Stimulated activated CD4-positive, alpha-beta T cell treated with anti-CD3 and anti-CD28 coated beads, TNF-alpha, amount 100 ng/mL, for 24 hours (primary cell): ENCODE measurements at places on chromosomes 3 and 15.

- no peak for DNase-seq
Measured at GRCh38 chr3:144235489-144235888, 263.9 kb downstream of the DIPK2A start.

DNA sequence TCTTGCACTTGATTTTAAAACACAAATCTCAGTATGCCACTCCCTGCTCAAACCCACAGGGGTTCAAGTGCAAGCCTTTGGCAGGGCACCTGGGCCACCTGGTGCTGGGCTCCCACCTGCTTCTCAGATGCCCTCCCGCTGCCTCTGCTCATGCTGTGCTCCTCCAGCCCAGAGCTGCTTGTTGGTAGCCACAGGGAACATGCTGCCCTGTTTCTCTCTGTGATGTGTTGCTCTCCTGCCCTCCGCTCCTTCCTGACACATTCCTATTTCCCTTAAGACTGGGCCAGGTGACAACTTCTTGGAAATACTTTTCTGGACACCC is 27.1 kb upstream of the KY start:
- DNase-seq = no peak

DNA sequence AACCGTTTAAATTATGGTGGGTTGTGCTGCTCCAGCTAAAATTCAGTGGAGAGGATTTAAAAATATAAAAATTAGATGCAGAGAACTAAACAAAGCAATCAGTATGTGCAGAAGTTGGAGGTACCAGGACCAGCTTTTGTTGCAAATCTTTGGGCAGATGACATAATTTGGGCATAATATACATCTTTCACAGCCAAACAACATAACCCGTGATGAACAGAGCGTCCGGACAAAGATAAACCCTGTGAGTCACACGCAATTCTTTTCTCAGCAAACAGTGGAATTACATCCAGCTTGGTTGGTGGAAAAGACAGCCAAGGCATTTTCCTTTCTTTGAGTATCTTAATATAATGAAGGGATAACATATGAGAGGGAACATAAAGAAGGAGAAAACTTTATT is 419.4 kb upstream of the ADAMTS9 start:
- no peak for DNase-seq

DNA sequence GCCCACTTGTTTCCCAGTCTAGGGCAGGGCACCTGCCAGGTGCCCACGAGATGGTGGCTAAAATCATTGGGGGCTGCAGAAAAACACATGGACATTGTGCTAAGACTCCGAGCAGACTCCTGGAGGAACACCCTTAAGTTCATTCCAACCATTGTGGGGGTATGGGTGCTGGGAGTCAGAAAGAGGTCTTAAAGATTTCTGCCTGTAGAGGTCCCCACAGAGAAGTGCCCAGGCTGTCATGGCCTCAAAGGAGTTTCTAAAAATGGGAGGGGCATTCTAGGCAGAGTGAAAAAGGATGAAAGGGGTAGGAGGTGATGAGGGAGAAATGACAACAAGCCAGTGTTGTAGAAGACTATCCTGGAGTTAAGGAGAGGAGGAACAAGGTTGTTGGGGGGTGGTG is 17.1 kb downstream of the RBP1 start:
- DNase-seq = no peak

- DNase-seq = no peak
Measured at GRCh38 chr3:69948246-69948862, 51.2 kb upstream of the SAMMSON start.

DNA sequence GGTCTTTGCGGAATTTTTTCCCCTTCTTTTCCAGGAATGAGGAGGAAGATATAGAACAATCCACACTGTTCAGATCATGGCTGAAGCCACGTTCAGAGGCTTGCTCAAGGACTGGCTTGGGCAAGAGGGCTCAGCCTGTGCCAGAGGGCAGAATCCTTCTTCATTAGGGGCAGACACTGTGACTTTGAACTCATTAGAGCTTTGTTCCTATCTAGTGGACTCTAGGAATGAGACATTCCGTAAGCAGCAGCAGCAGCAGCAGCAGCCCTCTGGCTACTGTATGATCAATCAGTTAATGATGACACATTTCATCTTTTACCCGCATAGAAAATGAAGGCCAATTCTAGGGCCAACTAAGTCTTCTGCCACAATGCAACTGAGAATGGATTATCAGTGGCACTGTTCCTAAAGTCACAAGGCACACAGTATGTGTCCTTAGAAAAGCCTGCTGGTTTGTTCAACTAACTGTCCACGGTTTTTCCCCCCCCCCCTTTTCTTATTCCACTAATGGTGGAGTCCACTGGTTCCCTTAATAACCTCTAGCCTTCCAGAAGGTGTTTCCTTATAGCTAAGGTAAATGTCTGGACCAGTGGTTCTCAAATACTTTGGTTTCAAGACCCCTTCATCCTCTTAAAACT is 1.7 kb upstream of the RAB8B start:
- DNase-seq = no peak

DNA sequence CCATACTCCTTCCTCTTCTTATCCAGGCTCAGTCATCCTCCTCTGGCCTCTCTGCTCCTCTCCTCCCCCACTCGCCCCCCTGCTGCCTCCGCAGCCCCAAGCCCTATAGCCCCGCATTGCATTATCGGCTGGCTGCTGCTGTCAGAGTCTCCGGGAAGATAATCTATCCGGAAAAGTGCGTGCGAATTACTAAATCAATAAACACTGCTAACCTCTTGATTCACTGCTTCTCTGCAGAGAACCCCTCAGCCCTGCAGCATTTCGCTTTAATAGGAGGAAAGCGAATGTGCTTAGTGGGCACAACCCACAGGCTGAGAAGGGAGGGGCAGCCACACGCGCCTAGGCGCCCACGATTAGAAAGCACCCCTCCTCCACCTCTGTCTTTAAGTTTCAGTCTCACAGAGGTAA is 167.6 kb downstream of the ABHD5 start:
- DNase-seq = no peak
